ENCODE measurements at places on chromosomes 1 and 21.

- no peak for DNase-seq
Measured at GRCh38 chr1:220894025-220894923, 15.0 kb downstream of the HLX start.

GRCh38 chr1:245605480-245606156 is 450.8 kb downstream of the KIF26B start:
- DNase-seq: no peak

DNA sequence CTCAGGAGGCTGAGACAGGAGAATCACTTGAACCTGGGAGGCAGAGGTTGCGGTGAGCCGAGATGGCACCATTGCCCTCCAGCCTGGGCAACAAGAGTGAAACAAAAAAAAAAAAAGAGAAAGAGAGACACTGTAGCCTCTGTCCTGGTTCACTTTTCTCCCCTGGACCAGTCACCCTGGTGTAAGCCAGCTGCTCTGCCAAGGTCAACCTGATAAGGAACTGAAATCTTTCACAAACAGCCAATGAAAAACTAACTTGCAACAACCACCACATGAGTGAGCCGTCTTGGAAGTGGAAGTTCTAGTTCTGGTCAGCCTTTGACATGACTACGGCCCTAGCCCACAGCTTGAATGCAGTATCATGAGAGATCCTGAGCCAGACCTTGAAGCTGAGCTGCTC is 36.8 kb upstream of the CXADR start:
- DNase-seq: no peak

DNA sequence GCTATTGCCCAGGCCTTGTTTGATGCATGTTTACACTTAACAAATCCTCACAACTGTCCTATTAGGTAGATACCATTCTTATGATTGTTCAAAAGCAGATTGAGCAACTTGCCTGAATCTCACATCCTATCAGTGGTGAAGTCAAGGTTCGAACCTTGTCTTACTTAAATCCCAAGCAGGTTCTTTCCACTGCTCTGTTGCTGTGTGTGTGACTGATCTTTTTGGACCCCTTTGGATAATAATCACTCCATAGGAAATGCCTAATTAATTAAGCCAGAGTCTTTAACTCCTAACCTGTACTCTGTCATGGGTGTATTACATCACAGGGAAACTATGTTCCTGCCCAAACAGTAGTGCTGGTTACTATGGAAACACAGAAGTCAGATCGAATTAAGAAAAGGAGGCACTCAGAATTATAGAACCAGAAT is 84.2 kb downstream of the SPATA46 start:
- DNase-seq: no peak

DNA sequence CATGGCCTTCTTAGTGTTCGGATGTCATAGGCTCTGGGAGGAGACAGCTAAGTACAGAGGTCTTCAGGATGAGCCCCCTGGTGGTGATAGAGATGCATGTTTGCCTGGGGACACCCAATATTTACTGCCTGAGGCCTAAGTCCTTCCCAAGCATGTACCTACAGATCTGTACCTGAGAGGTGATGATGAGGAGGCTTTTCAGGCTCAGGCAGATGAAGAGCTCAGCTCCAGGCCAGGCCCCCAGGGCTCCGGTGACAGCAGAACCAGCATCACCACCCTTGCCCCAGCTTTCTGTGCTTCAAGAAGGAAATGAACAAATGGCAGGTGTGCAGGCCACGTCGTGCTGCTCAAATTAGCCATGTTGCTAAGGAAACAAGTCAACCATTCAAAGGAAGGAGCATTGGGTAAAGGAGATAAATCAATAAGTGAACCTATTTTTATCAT is 21.1 kb downstream of the CACNA1E start:
- no peak for DNase-seq

- DNase-seq: no peak
Measured at GRCh38 chr21:33313183-33313582, 11.6 kb upstream of the IFNAR1 start.

DNA sequence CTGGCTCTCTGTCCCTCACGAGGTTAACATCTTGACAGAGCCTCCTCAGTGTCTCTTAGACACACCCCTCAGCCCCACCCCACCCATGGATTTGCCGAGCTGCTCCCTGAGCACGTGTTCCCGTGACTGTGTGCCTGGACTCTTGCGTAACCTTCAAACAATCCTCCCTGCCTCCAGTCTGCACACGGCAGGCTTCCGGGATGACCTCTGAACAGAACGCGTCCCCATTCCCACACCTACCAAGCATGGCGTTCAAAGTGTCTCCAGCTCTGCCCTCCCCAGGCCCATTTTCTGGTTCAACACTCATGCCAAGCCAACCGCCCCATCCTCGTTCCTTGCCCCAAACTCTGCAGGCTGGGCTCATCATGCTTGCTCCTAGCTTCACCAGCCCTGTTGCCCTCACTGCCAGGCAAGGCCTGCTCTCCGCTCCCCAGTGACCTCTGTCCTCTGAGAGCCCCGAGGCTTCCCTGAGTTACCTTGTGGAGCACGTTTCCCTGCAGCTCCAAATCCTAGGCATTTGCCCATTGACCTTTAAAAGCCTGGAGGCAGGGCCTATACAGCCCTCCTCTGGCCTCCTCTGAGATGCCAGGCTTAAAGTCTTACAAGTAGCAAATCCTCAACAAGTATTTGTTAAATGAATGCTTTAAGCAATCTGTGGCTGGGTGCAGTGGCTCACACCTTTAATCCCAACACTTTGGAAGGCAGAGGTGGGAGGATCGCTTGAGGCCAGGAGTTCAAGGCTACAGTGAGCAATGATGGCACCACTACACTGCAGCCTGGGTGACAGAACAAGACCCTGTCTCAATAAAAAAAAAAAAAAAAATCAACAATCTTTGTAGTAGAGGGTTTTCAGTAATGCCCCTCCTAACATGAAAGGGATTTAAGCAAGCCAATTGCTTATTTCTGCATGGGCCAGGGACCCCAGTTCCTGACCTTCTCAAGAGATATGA is 5.0 kb downstream of the AGT start:
- no peak for DNase-seq

DNA sequence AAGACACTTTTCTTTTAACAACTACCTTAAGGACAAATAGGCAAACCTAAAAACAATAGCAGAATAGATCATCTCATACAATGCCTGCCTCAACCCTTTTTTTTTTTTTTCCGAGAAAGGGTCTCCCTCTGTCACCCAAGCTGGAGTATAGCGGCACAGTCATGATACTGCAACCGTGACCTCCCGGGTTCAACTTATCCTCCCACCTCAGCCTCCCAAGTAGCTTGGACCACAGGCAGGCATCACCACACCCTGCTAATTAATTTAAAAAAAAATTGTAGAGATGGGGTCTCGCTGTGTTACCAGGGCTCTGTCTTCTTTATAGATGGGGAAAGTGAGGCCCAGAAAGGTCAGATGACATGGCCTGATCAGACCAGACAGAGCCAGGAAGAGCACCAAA is 7.9 kb downstream of the SH3BGRL3 start:
- DNase-seq: no peak

DNA sequence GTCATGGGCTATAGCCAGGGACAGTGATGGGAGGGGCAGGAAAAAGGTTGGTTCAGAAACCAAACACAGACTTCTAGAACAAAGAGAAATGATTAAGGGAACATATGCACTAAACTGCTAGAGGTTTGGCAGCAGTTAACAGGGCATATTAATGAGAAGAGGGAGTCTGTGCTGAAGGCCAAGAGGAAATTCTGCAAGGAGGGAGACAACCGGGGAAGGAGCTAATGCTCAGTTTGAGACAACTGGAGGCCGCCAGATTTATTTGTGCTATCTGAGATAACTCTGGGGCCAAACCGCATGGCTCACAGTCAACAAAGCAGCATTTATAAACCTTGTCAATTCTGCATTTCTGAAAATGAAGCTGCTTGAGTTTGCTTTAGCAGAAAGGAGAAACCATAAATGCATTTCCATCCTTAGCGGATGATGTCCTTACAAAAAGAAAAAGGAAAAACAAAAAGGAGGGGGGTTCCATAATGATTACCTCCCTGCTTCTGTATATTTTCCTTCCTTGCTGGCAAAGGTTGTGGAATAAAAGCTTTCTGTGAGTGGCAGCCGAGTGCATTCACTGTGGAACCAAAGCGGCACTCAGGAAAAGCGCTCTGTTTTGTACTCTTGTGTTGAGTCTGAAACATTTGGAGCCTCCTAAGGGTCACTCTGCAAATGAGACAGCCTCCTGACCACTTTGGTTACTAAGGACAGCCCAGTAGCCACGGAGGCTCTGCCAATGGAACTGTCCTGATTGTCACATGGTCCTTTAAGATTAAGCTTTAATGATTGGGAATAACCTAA is 70.3 kb downstream of the SIM2 start:
- DNase-seq: no peak

DNA sequence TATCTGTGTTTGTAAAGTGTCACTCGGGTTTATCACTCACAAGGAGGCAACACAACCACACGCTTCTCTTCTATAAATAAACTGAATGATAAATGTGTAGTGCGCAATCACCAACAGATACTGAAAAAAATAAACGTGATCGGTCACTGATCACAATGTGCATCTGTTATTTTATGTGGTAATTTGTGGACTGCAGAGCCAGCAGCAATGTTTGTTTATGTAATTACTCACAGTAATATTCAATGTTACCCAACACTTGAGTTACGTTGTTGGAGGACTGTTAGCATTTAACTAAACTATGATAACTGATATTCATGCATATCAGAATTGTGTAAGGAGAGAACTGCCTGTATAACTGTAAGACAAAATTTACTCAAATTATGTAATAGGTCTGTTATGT is 129.6 kb downstream of the USH2A start:
- DNase-seq: no peak

Data from activated naive CD8-positive, alpha-beta T cell treated with anti-CD3 and anti-CD28 coated beads, Interleukin-2, amount 10 ng/mL, durations not matched to agents 7 days and 5 days (primary cell).